ENCODE measurements at places on chromosomes 5 and 9. TPM values are rescaled to one million over a fixed set of nuclear protein-coding genes. Genes with fewer than 3 reads are reported as not detected.

Gene BNC2
- 16.1 TPM for total RNA-seq

Gene UNC5A
- total RNA-seq: not detected

Gene IFNK
- total RNA-seq: not detected

- DNase-seq: no peak
- no peak overlapping the region for H3K4me3 ChIP-seq
- H3K27ac ChIP-seq: no peak overlapping the region
- no peaks in the 10 kb centered on the region for H3K36me3 ChIP-seq
Observed at GRCh38 chr5:154677921-154678320, 77.3 kb upstream of the LARP1 start.

GRCh38 chr5:39605588-39606575 lies 181.1 kb upstream of the DAB2 start:
- H3K4me1 ChIP-seq: no peaks in the 10 kb centered on the region
- no peak overlapping the region for H3K27ac ChIP-seq
- no peaks in the 10 kb centered on the region for H3K36me3 ChIP-seq
- no peak for DNase-seq
- no peak overlapping the region for H3K4me3 ChIP-seq
- H3K27me3 ChIP-seq: no peaks in the 10 kb centered on the region

Gene RNF145
- total RNA-seq: 46.1 TPM

DNA sequence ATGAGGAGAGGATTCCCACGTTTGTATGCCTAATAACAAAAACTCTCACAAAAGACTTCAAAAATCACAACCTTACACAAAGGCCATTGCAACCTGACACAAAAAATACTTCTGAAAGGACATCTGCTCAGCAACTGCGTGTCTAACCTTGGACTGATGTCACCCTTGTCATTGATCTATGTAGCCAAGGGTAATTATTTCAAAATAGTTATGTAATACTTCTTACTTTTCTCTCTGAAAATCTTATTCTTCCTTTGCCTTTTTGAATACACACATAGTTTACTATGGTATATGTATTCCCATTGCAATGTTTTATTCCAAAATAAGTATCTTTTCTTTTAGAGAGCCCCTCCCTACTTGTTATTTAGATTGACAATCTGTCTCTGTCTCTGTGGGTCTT lies 355.3 kb downstream of the MSX2 start:
- no peak overlapping the region for H3K4me3 ChIP-seq
- no peaks in the 10 kb centered on the region for H3K27me3 ChIP-seq
- peaks cover 13% of the 10 kb centered on the region for H3K4me1 ChIP-seq
- no peaks in the 10 kb centered on the region for H3K36me3 ChIP-seq
- no peak for DNase-seq

DNA sequence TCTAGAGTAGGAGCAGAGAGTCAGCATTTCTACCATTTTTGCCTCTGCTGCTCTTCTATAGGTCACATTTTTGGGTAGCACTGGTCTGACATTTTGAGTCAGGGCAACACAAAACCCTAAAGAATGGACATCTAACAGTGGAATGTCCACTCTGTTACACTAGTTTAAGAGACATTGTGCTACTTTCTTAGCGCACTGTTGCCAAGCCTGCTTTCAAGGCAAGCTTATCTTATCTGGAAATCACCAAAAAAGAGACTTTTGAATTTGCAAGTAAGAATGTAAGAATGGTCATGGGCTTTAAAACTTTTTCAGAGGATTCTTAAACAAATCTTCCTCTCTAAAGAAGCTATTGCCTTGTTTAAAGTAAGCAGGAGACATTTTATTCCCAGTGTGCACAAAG lies 73.0 kb upstream of the STARD4 start:
- no peaks in the 10 kb centered on the region for H3K27me3 ChIP-seq
- H3K4me3 ChIP-seq: no peak overlapping the region
- H3K4me1 ChIP-seq: peaks cover 8% of the 10 kb centered on the region
- H3K36me3 ChIP-seq: no peaks in the 10 kb centered on the region
- no peak for DNase-seq

DNA sequence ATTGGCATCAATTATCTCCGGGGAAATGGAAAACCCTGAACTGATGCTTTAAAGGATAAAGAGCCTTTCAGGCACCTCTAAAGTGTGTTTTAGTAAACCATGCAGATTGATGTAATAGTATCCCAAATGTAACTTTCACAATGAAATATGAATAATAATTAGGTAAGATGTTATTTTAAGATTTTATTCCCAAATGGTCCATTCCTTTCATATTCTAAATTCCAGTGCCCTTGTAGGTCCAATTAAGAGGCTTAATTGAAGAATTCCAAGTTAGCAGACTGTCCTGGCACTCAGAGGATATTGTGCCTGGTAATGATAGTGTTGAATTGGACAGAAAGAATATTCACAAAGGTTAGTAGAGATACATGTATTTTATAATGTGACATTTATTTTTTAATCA lies 352.5 kb upstream of the NUDT12 start:
- H3K4me1 ChIP-seq: no peaks in the 10 kb centered on the region
- no peak for DNase-seq
- no peak overlapping the region for H3K4me3 ChIP-seq
- H3K27me3 ChIP-seq: no peaks in the 10 kb centered on the region
- H3K36me3 ChIP-seq: no peaks in the 10 kb centered on the region

- H3K27me3 ChIP-seq: no peaks in the 10 kb centered on the region
- DNase-seq: no peak
- H3K27ac ChIP-seq: no peak overlapping the region
Observed at GRCh38 chr5:66661149-66661548, 65.0 kb downstream of the MAST4 start.

Gene ST8SIA4
- 7.0 TPM for total RNA-seq
